ENCODE measurements at places on chromosomes 7 and 10.

GRCh38 chr7:26662646-26663045 is 201.7 kb downstream of the SKAP2 start:
- no peak for ATAC-seq

GRCh38 chr10:122525788-122526187 is 34.8 kb upstream of the DMBT1 start:
- no peak for ATAC-seq

GRCh38 chr7:103989200-103989784 is at the start of gene RELN:
TSS of gene RELN (minus strand) at chr7:103989658. CDS start at chr7:103989356, 302 bp downstream.
- no peak for ATAC-seq

DNA sequence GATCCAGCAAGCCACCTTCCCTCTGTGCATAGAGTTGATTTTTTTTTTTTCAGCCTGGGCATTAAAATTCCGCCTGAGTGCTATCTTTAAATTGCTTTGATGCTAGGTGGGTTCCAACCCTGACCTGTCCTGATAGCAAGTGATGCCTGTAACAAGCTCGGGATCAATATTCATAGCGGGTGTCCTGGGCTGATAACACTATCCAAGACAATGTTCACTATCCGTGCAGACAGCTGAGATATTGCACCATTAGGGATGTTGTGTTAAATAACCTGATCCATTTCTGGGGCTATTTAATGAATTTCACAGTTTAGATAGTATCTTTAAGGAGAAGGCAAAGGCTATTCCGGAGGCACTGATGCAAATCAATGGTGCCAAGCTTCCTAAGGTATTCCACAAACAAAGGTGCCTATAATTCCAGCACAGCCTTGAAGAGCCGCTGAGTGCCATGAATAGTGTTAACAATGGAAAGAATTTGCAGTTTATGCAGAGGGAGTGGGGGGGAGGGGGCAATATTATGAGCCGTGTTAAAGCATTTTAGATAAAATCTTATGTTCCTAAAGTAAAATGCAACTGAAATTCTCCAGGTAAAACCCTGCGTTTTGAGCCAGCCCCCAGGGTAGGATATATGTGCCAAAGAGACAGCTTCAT is 4.2 kb upstream of the NKX1-2 start:
- no peak for ATAC-seq

DNA sequence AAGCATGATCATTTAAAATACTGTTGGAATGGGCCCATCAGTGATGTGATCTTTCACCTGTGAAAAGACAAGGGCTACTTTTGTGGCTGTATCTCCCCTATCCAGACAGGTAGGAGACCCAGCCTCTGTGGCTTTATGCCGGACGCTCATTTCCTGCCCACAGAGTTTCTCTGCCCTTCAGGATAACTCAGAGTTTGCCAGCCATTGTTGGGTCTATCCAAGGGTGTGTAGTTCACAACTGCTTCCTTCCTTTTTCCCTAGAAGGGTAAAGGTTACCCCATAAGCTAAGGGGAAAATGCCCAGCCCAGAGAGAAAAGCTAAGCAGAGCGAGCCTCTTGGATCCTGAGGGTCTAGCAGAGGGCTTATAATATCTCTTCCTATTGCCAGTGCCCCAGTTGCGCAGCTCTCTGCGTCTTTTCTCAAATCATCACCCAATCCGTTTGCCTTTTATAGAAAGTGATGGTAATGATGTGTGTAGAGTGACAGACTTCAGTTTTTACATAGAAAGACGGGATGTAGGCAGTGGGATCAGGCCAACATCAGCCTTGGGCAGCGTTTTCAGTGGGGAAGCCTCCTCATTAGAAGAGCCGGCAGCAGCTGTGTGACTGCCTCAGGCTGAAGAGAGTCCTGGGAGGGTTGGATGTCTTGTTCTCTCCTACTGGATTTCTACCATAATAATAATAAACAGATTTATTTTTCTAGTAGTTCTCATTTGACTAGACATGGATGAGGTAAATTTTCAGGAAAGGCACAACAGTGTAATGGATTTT is 80.5 kb downstream of the MET start:
- no peak for ATAC-seq

- ATAC-seq, result no peak
These were observed 23.7 kb upstream of the RASSF4 start for GRCh38 chr10:44935966-44936295.

Measured in esophagus mucosa (tissue), 1 donor.